ENCODE measurements at places on chromosomes 7 and 10. TPM values are rescaled to one million over a fixed set of nuclear protein-coding genes. Genes with fewer than 3 reads are reported as not detected.

SEMA3D gene
- 1.9 TPM for total RNA-seq

DOCK4 gene
- total RNA-seq = 40.9 TPM

AKR1D1 gene
- total RNA-seq = not detected

AZGP1 gene
- total RNA-seq = 76.2 TPM

CLDN12 gene
- 20.1 TPM for total RNA-seq

SEMA3C gene
- 93.6 TPM for total RNA-seq

PSTK gene
- total RNA-seq = 1.9 TPM

PON3 gene
- 2.7 TPM for total RNA-seq

CLCN1 gene
- total RNA-seq = 0.22 TPM

SGMS1 gene
- 37.2 TPM for total RNA-seq

CCM2 gene
- 53.2 TPM for total RNA-seq

PRPS1L1 gene
- not detected for total RNA-seq

KNDC1 gene
- 0.13 TPM for total RNA-seq

NOS3 gene
- total RNA-seq = 57.1 TPM

SPDYE17 gene
- total RNA-seq = not detected

SP8 gene
- total RNA-seq = not detected

VWDE gene
- total RNA-seq = not detected

CTTNBP2 gene
- 6.1 TPM for total RNA-seq

ITIH5 gene
- 439 TPM for total RNA-seq

CSTF2T gene
- 28.0 TPM for total RNA-seq

UPP1 gene
- 68.9 TPM for total RNA-seq

AGMO gene
- total RNA-seq = 2.9 TPM

GARS1 gene
- 126 TPM for total RNA-seq

LRRC4 gene
- 6.5 TPM for total RNA-seq

ADCYAP1R1 gene
- total RNA-seq = 2.5 TPM

MIOS gene
- total RNA-seq = 26.2 TPM

AOAH gene
- 9.4 TPM for total RNA-seq

ELOVL3 gene
- 7.2 TPM for total RNA-seq

LHFPL3 gene
- not detected for total RNA-seq

OIT3 gene
- not detected for total RNA-seq

UTF1 gene
- total RNA-seq = not detected

CHPF2 gene
- total RNA-seq = 42.1 TPM

ACSM6 gene
- not detected for total RNA-seq

ZNF365 gene
- total RNA-seq = not detected

RBM20 gene
- 4.6 TPM for total RNA-seq

RSU1 gene
- total RNA-seq = 125 TPM

SLC39A12 gene
- total RNA-seq = 0.35 TPM

ARPC1A gene
- 109 TPM for total RNA-seq

TMEM139 gene
- 3.7 TPM for total RNA-seq

LMOD2 gene
- total RNA-seq = not detected

HECW1 gene
- 2.6 TPM for total RNA-seq

GSTO2 gene
- 0.45 TPM for total RNA-seq

RBP3 gene
- not detected for total RNA-seq

AKR1C3 gene
- 192 TPM for total RNA-seq

HABP2 gene
- total RNA-seq = not detected

SH2D4B gene
- 0.35 TPM for total RNA-seq

SUN3 gene
- not detected for total RNA-seq

DNAJC12 gene
- 1.0 TPM for total RNA-seq

FGF8 gene
- total RNA-seq = not detected

ADAMTS14 gene
- total RNA-seq = 0.61 TPM

GPER1 gene
- 8.1 TPM for total RNA-seq
